Chondrocyte (in vitro differentiated cells): ENCODE measurements at places on chromosomes 11 and 22. TPM values are rescaled to one million over a fixed set of nuclear protein-coding genes. Genes with fewer than 3 reads are reported as not detected.

GRCh38 chr22:41508770-41509170 is 35.5 kb downstream of the POLR3H start:
- no peak overlapping the region for H3K27ac ChIP-seq
- H3K27me3 ChIP-seq: no peaks in the 10 kb centered on the region
- DNase-seq: no peak
- peaks cover 7% of the 10 kb centered on the region for H3K36me3 ChIP-seq
- H3K4me1 ChIP-seq: peaks cover 25% of the 10 kb centered on the region

DNA sequence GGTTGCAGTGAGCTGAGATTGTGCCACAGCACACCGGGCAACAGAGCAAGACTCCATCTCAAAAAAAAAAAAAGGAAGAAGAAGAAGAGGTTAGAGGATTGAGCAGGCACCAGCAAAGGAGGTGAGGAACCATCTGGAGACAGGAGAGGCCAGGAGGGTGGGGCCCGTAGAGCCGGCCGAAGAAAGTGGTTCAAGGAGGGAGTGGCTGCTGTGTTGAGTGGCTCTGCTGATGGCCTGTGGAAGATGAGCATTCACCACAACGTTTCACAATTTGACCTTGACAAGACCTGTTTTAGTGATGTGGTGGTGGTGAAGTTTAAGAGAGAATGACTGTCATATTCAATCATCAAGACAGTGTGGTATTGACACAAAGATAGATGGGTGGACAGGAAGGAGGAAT is 6.8 kb upstream of the CTSD start:
- no peak overlapping the region for H3K4me3 ChIP-seq
- H3K27ac ChIP-seq: no peak overlapping the region
- no peaks in the 10 kb centered on the region for H3K36me3 ChIP-seq

DNA sequence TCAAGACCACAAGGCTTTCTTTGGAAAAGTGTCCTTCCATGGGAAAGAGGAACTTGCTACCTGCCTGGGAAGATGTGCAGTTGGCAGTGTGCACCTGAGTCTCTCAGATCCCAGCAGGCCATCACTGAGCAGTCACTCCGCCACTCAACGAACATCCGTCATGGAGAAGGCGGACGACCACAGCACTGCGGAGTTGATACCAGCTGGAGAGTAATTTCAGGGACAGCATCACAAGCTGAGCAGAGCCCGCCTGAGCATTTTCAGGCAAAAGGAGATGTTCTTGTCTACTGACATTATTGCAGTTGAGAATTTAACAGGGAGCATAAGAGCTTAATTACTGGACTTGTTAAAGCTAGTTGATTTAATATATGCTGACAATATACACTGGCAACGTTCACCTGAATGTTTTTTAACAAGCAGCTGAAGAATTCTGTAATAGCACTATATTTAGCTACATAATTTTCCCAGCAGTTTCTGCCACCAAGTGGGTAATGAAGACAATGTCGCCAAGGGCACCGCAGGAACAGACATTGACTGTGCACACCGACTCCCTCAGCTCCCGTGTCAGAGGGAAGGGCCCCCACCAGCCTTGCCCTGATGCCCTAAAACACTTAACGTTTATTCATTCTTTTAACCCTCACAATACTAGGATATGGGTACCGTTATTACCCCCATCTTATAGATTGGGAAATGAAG is 52.4 kb upstream of the ARFGAP3 start:
- DNase-seq: no peak
- H3K27ac ChIP-seq: no peak overlapping the region
- no peak overlapping the region for H3K4me3 ChIP-seq

The ISX gene
- total RNA-seq: not detected in 3 replicates
